T-helper 2 cell (primary cell): ENCODE measurements at places on chromosomes 12 and 14.
A peak's percentile ranks its signal among the peaks of the same experiment; 100 is the strongest.

DNA sequence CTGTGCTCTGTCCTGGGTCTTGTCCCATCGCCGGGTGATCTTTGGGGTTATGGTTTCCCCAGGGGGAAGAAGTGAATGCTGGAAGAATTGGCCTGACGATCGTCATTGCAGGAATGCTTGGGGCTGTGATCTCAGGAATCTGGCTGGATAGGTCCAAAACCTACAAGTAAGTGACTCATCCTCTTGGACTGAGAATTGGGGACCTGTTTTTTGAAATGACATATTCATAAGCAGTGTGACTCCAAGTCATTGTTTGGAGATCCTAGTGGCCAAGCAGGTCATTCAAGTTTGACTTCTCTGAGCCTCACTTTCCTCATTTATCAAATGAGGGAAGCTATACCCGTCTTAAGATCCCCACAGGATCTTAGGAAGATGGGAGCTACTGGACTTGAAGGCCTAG, 25.8 kb downstream of the ERG28 start:
- DNase-seq = no peak

GRCh38 chr14:43165651-43166050, 1341.4 kb downstream of the FSCB start:
- DNase-seq = no peak

- DNase-seq = no peak
Observed at GRCh38 chr12:2641761-2642160, 153.0 kb upstream of the FKBP4 start.

DNA sequence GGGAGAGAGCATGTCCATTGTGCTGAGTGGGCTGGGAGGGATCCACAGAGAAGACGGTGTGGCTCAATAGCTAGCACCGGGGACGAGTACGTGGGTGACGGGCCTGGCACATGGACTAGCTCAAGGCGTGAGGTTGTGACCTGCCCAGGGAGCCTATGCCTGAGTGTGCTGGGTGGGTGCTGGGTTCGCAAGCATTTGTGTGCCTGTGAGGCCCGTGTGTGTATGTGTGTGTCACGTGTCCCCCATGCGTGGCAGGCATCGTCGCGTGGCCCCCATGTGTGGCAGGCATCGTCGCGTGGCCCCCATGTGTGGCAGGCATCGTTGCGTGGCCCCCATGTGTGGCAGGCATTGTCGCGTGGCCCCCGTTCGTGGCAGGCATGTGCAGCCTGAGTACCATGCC, 109.2 kb downstream of the TMEM121 start:
- DNase-seq = no peak

- no peak for DNase-seq
Observed at GRCh38 chr14:68408680-68409079, 384.2 kb downstream of the ZFP36L1 start.

DNA sequence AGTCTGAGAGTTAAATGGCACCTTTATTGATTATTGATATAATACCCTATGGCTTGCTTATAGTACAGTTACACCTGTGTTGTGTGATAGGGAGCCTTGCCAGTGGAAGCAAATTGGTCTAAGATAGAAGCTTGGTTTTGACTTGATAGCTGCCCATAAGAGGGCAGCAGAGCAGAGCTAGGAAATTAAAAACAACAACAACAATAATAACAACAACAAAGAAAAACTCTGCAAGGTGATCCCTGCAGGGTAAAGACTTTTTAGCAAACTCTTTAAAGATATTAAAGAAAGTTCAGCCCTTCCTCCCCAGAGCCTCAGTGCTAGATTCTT, 18.0 kb upstream of the RNASE10 start:
- DNase-seq = no peak

DNA sequence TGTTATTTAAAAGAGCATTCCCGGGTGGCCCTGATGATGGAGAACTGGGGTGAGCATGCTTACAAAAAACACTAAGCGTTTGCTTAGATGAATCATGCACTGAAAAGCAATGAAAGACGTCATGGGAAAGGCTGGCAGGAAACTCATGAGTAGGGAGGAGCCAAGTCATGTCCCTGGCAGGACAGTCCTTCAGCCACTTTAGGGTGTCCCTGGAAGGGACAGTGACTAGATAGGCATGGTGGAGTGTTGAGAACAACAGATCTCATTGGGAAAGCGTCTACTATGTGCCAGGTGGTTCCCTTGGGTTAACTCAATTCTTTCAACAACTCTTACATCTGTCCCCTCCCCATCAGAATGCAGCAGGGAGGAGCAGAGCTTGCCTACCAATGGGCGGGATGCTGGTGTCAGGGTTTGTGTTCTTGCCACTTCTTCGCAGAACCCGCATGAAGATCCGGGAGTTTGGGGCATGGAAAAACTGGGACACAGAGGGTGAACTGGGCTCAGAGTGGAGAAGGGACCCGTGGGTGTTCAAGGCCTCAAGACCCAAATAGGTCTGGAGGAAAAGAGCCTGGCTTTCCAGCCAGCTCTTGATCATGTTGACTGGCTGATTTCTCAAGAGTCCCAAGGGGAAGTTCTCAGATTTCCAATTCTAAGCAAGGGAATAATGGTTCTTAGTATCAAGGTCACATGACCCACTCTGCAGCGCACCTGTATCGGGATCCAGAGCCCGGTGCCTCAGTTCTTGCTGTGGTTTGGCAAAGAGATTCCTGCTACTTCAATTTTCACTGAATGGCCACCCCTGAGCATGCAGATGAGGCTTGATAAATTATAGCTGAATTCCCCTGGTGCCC, 653.9 kb upstream of the TBX3 start:
- DNase-seq = no peak

DNA sequence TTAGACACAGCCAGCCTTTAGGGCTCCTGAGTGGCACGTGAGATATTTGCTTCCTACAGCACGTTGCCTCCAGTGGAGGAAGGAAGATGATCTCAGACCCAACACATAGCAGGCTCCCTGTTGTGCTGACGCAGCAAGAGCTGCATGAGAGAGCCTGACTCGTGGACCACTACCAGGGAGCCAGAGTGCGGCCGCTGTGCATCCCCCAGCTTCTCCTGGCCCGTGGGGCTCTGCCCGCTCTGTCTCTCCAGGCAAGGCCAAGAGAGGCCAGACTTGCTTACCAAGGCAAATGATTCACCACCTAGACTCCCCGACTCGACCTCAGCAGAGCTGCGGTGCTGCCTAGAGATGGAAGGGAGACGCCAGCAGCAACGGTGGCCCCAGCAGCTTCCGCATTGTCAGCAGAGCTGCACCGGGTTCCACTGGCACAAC, 37.5 kb downstream of the MAP3K9 start:
- no peak for DNase-seq

- no peak for DNase-seq
Observed at GRCh38 chr14:37143475-37143874, 28.9 kb downstream of the SLC25A21 start.

DNA sequence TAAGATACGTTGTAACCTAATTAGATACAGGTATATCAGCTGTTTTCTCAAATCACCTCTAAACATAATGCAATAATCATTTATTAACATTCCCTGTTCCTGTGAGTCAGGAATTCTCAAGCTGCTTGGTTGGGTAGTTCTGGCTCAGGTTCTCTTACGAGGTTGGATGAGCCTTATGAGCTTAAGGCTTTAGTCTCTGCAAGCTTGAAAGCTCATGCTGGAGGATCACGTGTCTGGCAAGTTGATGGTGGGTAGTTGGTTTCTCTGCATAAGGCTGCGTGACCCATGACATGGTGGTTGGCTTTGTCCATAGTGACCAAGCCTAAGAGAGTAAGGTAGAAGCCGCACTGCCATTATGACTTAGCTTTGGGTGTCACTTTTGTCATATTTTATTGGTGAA, 62.0 kb downstream of the PLEKHA5 start:
- no peak for DNase-seq

- no peak for DNase-seq
Observed at GRCh38 chr14:98871796-98872195, 400.2 kb downstream of the BCL11B start.

DNA sequence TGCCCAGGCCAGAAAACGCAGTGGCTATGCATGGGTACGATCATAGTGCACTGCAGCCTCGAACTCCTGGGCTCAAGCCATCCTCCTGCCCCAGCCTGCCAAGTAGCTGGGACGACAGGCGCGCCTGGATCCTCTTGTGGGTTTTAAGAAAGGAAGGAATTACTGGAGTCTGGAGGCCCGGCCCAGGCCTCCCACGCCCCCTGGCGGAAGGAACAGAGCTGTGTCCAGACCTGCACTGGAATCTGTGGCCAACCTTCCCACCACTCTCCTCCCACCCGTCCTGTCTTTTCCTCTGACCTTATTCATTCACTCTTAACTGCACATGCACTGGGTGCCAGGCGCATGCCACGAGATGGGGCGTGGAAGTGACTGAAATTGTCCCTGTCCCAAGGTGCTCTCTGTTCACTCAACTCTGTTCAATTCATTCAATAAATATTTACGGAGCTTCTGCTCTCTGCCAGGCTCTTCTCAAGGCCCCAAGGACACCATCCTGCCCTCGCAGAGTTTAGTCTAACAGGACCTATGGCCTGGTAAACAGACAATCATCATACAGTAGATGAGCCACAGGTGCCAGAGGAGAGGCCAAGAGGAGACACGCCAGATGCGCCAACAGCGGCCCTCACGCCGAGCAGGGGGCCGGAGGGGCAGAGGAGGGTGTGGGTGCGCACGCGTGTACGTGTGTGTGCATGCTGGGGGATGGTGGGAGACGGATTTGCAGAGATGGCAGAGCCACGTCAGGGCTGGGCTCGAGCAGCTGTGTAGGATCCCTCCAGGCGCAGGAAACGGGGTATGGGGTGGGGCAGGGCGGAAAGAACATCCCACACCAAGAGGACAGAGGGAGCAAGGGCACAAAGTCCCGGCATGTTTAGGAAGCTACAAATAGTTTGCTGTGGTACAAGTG, 13.7 kb upstream of the TMEM106C start:
- peak; percentile 35 for DNase-seq

DNA sequence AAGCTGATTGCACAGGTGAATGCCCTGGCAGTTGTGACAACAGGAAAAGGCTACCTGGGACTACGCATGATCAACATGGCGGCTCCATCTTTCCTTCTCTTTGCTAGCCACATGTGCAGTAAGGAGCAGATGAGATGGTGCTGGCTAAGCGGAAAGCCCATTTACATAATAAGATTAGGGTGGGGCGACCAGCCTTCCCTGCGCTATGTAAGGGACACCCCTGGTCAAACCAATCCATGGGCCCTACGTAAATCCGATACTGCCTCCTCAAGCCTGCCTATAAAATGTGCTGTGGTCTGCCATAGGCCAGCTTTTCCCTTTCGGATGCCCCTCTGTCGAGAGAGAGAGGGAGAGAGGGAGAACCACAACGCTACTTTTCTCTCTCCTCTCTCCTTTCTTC, 31.0 kb upstream of the BTG1 start:
- DNase-seq = no peak

DNA sequence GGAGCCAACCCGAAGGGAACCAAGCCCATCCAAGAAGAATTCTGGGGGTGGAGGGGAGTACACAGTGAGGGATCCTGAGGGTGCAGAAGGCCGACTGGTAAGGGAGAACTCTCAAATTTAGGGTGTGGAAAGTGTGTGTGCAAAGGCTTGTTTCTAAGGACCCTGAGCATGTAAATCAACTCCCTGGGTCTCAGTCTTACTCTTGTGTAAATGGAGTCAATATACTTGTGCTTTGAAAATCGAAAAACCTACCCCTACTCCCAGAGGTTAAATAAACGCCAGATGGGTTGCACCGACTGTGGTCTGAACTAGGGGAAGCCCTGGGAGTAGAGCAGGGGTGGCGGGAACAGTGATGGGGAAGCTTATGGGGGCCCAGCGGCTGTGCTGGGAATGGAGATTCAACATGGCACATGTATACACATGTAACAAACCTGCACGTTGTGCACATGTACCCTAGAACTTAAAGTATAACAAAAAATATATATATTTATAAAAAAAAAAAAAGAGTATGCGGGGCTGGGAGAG, 6.0 kb downstream of the B4GALNT1 start:
- no peak for DNase-seq

DNA sequence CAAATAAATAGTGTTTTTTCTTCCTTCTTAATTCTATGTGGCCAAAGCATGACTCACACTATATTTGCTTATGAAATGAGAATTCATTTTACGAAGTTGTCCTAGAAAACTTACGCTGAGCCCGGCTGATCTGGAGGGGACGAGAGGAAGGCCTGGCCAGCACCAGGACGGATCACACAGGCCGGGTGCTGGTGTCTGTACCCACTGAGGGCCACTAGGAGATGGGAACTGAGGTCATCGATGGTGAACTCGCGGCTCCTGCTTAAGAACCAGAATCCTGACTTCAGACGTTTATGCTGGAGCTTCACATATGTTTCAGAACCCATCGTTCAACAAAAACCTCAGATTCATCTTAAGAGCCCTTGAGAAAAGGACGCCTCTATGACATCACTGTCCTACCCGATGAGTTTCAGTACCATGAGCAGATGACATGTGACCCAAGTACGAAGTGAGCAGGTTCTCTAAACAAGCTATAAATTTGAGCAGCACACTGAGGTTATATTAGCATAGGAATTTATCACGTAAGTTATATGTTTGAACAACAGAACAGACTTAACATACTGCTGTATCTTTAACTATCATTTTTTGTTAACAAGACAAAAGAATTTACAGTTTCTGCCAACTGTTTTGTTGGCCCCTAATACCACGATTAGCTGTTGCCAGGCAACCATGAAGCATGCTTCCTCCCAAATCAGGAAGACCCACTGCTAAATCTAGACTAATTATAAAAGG, 111.9 kb downstream of the FOXN3 start:
- DNase-seq = no peak

DNA sequence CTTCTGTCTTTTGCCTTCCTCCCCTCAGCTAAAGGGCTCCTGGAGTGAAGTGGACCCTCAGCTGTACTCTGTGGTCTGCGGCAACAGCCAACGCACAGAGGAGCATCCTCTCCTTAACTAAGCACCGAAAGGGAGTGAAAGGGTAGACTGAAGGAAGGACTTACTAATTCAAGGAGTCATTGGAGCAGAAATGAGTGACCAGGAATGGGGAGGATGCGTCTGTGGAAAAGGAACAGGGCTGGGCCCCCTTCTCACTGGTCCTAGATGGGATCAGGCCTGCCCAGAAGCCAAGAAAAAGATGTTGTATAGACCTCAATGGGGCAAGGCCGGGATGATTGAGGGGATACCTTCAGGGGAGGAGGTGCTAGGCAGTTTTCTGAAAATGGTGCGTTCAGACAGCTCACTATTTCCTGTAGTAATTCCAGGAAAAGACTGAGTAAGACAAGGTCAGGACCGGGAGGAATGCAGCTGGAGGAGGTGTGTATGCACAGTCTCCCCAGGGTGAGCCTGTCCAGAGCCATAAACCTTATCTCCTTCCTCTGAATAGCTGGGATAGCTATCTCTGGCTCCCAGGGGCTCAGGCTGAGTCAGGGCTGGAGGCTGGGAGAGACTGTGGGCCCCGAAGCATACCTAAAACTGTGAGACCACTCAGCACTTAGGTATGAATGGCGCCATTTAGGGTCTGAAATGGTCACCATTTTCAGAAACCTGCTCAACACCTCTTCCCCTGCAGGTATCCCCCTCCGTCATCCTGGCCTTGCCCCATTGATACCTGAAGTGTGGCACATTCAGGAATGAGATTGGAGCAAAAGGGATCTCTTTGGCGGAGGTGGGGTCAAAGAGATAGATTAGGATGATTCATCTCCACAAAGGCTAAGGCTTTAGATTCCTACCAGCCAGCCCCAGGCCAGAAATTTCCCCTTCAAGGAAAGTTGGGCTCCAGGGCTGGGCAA, 20.2 kb upstream of the KRT8 start:
- no peak for DNase-seq
